ENCODE measurements at places on chromosomes 4 and X.

DNA sequence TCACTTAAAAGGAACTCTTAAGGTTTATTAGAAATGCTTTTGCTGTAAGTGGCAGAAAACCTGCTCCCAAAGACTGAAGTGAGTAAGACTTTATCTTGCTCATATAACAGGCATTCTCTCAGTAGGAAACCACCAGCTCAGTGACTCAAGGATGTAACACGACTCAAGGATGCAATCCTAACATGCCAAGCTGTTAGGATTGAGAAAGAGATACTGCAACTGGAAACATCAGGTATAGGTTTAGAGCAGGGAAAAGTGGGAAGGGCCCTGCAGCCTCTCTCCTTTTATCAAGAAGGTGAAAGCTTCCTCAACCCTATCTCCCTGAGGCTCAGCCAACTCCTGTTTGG is 11.9 kb upstream of the SLC9A7 start:
- peak; percentile 91 for DNase-seq
- H3K4me1 ChIP-seq, result peaks cover 13% of the 10 kb centered on the region
- peak overlapping the region; percentile 94 for H3K27ac ChIP-seq
- no peaks in the 10 kb centered on the region for H3K27me3 ChIP-seq
- peak overlapping the region; percentile 43 for H3K4me3 ChIP-seq
- H3K36me3 ChIP-seq, result no peaks in the 10 kb centered on the region

DNA sequence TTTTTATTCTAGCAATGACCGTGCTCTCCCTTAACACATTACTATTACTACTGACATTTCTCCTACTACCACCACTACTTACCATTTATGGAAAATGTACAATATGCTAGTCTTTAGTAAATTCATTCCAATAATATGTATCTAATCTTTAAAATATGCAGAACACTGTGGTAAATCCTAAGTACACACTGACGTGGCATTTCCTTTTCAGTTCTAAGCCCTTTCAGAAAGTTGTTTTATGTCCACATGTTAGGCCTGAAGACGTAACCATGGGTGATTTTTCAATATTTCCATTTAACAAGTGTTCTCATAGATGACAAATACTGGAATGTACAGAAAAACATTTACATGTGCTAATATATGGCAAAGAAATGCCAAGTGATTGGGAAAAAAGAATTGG is 268.6 kb upstream of the SLIT2 start:
- H3K4me3 ChIP-seq, result no peak overlapping the region
- peak overlapping the region; percentile 93 for H3K27ac ChIP-seq
- peaks cover 17% of the 10 kb centered on the region for H3K4me1 ChIP-seq

- H3K27ac ChIP-seq, result no peak overlapping the region
- H3K4me3 ChIP-seq, result no peak overlapping the region
- DNase-seq, result no peak
Observed at GRCh38 chrX:99394456-99394855, 1015.6 kb downstream of the PCDH19 start.

DNA sequence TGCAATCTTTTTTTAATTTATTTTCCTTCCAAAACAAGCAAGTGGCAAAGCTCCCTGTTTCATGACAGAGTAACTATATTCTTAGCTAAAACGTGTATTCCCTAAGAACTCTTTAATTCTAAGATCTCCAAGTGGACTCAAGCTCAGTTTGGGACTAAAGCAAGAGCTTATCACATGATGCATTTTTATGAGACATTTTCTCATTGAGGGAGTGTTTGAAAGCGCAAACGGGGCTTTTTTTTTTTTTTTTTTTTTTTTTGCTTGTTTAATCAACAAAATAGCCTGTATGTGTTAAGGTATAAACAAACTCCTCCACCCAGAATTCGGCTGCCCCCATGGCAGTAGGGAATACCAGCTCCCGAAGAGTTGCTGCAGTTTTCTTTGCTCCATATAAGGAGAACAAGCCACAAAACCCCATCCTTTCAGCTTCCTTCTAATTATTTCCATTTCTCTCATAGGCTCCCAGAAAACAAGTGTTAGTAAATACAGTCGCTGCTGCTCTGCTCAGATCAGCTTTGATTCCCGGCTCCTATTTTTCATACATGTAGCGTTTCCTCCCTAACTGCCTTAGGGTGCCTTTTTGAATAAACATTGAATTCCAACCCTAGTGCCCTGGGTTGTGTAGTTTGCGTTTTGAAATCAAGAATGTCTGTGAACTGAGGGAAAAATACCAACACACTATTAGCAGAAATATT is 669 bp upstream of the PPARGC1A start:
- DNase-seq, result no peak
- H3K4me1 ChIP-seq, result peaks cover 21% of the 10 kb centered on the region
- no peak overlapping the region for H3K27ac ChIP-seq
- H3K36me3 ChIP-seq, result no peaks in the 10 kb centered on the region

- H3K27ac ChIP-seq, result no peak overlapping the region
- H3K4me3 ChIP-seq, result no peak overlapping the region
- no peaks in the 10 kb centered on the region for H3K4me1 ChIP-seq
- H3K27me3 ChIP-seq, result no peaks in the 10 kb centered on the region
- no peak for DNase-seq
- no peaks in the 10 kb centered on the region for H3K36me3 ChIP-seq
Observed at GRCh38 chr4:184282251-184282713, 64.6 kb upstream of the ENPP6 start.

- DNase-seq, result no peak
- H3K36me3 ChIP-seq, result no peaks in the 10 kb centered on the region
- no peaks in the 10 kb centered on the region for H3K4me1 ChIP-seq
- H3K27me3 ChIP-seq, result no peaks in the 10 kb centered on the region
Observed at GRCh38 chr4:24181005-24181404, 291.2 kb upstream of the PPARGC1A start.

DNA sequence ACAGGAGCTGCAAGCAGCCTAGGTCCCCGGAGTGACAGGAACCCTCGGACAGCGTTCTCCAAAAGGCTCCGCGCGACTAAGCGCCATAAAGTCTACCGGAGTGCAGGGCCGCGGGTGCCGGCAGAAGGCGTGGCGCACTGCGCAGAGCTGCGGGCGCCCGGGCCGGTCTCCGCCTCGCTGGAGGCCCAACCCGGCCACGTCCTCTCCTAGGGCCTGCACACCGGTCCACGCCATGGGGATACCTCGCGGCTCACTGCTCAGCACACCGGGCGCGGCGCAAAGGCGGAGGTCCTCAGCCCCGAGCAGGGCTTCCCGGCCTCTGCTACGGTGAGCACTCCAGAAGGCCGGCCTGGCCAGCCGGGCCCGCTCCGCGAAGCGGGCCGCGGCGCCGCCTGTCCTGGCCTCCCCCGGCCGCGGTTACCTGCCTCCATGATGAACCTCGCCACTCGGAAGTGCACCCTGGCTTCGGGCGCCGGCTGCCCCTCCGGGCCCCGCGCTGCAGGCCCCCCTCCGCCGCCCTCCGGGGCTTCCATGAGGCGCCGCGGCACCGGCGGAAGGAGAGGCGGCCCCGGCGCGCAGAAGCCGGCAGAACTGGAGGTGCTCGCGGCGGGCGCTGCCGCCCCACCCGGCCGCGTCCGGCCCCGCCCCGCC is at the start of gene CCNQ:
Gene CCNQ, minus strand, starts transcription at position 599 of the 651 bp plus-strand sequence. Its CDS starts 66 bp downstream, at position 533.
- H3K4me1 ChIP-seq, result peaks cover 6% of the 10 kb centered on the region
- H3K27ac ChIP-seq, result peak within 1 kb of the TSS; percentile 19
- no peaks in the 10 kb centered on the region for H3K27me3 ChIP-seq
- peak within 1 kb of the TSS; percentile 76 for H3K4me3 ChIP-seq
- no peaks in the 10 kb centered on the region for H3K36me3 ChIP-seq
- DNase-seq, result no peak

- no peaks in the 10 kb centered on the region for H3K36me3 ChIP-seq
- no peak overlapping the region for H3K4me3 ChIP-seq
- H3K27me3 ChIP-seq, result peaks cover 2% of the 10 kb centered on the region
- no peaks in the 10 kb centered on the region for H3K4me1 ChIP-seq
- no peak overlapping the region for H3K27ac ChIP-seq
Observed at GRCh38 chrX:39449352-39449751, 648.1 kb downstream of the MID1IP1 start.

DNA sequence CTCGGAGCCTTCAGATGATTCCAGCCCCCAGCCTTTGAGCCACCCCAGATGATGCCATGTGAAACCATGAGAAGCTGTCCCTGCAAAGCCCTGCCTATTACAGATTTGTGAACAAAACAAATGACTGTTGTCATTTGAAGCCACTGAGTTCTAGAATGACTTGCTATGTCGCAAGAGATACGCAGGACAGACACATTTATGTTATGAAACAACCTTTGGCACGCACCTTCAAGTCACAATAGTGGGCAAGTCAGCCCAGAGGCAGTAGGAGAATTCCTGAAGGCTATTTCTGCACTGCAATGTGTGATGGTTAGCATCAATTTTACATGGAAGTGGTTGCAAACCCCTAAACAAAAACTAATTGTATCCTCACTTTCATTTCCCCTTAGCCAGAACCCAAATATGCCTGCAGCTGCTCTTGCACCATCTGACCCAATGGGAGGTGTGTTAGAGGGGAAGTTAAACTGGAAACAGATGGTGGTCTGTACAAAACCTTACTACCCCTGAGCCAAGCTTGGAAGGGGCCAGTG is 174.4 kb upstream of the ATP6AP2 start:
- H3K27ac ChIP-seq, result no peak overlapping the region
- no peaks in the 10 kb centered on the region for H3K27me3 ChIP-seq
- no peaks in the 10 kb centered on the region for H3K4me1 ChIP-seq
- no peak for DNase-seq
- no peak overlapping the region for H3K4me3 ChIP-seq

- no peak overlapping the region for H3K4me3 ChIP-seq
- H3K27me3 ChIP-seq, result no peaks in the 10 kb centered on the region
- H3K36me3 ChIP-seq, result no peaks in the 10 kb centered on the region
- H3K27ac ChIP-seq, result peak overlapping the region; percentile 58
Observed at GRCh38 chr4:99394896-99395295, 40.2 kb downstream of the ADH7 start.

- no peaks in the 10 kb centered on the region for H3K4me1 ChIP-seq
- H3K27me3 ChIP-seq, result no peaks in the 10 kb centered on the region
- no peak overlapping the region for H3K4me3 ChIP-seq
- no peaks in the 10 kb centered on the region for H3K36me3 ChIP-seq
- H3K27ac ChIP-seq, result no peak overlapping the region
- no peak for DNase-seq
Observed at GRCh38 chrX:48459483-48459882, 10.6 kb downstream of the SLC38A5 start.

DNA sequence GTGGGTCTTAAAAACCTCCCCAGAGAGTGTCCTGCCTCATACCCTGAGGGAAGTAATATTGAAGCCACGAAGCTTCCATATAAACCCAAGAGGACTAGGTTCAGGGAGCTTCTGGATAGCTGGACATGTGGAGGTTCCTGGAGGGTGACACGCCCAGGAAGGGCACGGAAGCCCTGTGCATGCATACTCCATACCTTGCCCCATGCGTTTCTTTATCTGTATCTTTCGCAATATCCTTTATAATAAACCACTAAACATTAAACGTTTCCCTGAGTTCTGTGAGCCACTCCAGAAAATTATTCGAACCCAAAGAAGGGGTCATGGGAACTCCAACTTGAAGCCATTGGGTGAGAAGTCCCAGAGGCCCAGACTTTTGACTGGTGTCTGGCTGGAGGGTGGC is 45.7 kb upstream of the HPF1 start:
- H3K4me3 ChIP-seq, result no peak overlapping the region
- no peak for DNase-seq
- H3K4me1 ChIP-seq, result no peaks in the 10 kb centered on the region
- no peaks in the 10 kb centered on the region for H3K27me3 ChIP-seq
- no peak overlapping the region for H3K27ac ChIP-seq

- H3K4me1 ChIP-seq, result no peaks in the 10 kb centered on the region
- no peaks in the 10 kb centered on the region for H3K27me3 ChIP-seq
- no peak for DNase-seq
- no peak overlapping the region for H3K4me3 ChIP-seq
- no peaks in the 10 kb centered on the region for H3K36me3 ChIP-seq
Observed at GRCh38 chrX:106608016-106608415, 3.8 kb upstream of the RADX start.

GRCh38 chr4:132910229-132910748 is 238.8 kb upstream of the PCDH10 start:
- no peaks in the 10 kb centered on the region for H3K27me3 ChIP-seq
- DNase-seq, result no peak
- H3K4me1 ChIP-seq, result no peaks in the 10 kb centered on the region
- H3K4me3 ChIP-seq, result no peak overlapping the region
- no peak overlapping the region for H3K27ac ChIP-seq

GRCh38 chr4:87559090-87559837 is 30.1 kb upstream of the SPARCL1 start:
- H3K36me3 ChIP-seq, result no peaks in the 10 kb centered on the region
- DNase-seq, result no peak
- H3K27me3 ChIP-seq, result no peaks in the 10 kb centered on the region
- H3K4me3 ChIP-seq, result no peak overlapping the region
- no peaks in the 10 kb centered on the region for H3K4me1 ChIP-seq

DNA sequence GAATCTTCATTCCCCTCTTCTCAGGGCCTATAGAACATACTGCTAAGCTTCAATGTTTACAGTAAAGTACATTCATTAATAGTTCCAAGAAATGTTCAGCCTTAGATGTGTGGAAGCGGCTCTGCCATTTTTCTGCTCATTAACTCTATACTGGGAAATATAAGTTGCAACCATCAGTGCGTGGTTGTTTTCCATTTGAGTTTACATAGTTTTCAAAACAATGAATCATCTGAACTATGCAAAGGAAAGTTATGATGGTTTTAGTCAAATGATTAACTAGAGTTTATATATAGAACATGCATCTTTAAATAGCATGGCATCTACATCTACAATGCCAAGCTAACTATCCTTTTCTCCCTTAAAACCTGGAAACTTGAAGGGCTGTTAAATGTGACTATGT is 29.6 kb downstream of the LEF1 start:
- no peak overlapping the region for H3K27ac ChIP-seq
- no peaks in the 10 kb centered on the region for H3K27me3 ChIP-seq
- no peak overlapping the region for H3K4me3 ChIP-seq
- H3K4me1 ChIP-seq, result no peaks in the 10 kb centered on the region
- no peaks in the 10 kb centered on the region for H3K36me3 ChIP-seq

GRCh38 chrX:121782544-121782943 is 735.1 kb downstream of the GLUD2 start:
- no peaks in the 10 kb centered on the region for H3K27me3 ChIP-seq
- H3K4me3 ChIP-seq, result no peak overlapping the region
- no peaks in the 10 kb centered on the region for H3K4me1 ChIP-seq
- DNase-seq, result no peak
- no peak overlapping the region for H3K27ac ChIP-seq
- H3K36me3 ChIP-seq, result no peaks in the 10 kb centered on the region

DNA sequence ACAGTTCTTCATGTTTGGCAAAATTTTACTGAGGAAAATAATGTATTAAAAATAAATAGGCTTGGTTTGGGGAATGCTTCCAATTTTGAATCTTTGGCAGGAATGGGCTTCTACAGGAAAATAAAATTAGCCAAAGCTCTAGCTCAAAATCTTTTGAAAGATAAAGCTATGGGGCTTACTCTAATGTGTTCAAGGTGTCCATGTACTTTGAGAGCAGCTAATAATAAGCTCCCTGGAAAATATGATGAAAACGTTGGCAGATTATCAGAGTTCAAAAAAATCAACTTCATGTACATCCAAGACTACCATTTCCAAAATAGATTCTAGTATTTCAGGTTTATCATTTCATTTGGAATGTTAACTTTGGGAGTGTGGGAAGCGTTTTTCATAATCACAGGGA is 158.4 kb downstream of the EMCN start:
- no peaks in the 10 kb centered on the region for H3K4me1 ChIP-seq
- H3K27me3 ChIP-seq, result no peaks in the 10 kb centered on the region
- no peak overlapping the region for H3K4me3 ChIP-seq
- H3K27ac ChIP-seq, result no peak overlapping the region
